ENCODE measurements at places on chromosomes 4 and X. TPM values are rescaled to one million over a fixed set of nuclear protein-coding genes. Genes with fewer than 3 reads are reported as not detected.

The PGAM4 gene
- not detected for total RNA-seq

The COL4A6 gene
- 0.09 TPM for total RNA-seq

The BEX1 gene
- 84.0 TPM for total RNA-seq

The GPR50 gene
- total RNA-seq: not detected

The NPY1R gene
- total RNA-seq: 12.8 TPM

The HMGN5 gene
- total RNA-seq: 2.0 TPM

The CRLF2 gene
- not detected for total RNA-seq

The VCX3B gene
- total RNA-seq: not detected

DNA sequence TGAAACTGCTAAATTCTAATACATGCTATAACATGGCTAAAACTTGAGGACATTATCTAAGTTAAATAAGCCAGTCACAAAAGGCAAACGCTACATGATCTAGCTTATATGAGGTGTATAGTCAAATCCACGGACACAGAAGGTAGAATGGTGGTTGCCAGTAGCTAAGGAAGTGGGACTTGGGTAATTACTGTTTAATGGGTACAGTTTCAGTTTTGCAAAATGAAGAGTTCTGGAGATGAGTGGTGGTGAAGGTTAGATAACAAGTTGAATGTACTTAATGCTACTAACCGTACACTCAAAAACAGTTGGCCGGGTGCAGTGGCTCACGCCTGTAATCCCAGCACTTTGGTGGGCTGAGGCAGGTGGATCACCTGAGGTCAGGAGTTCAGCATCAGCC is 644.5 kb upstream of the DIPK2B start:
- DNase-seq: no peak

GRCh38 chrX:133980832-133981588 is 4.4 kb downstream of the GPC3 start:
- DNase-seq: no peak

- DNase-seq: no peak
These were observed 314.2 kb upstream of the IGFBP7 start for GRCh38 chr4:57424232-57424897.

DNA sequence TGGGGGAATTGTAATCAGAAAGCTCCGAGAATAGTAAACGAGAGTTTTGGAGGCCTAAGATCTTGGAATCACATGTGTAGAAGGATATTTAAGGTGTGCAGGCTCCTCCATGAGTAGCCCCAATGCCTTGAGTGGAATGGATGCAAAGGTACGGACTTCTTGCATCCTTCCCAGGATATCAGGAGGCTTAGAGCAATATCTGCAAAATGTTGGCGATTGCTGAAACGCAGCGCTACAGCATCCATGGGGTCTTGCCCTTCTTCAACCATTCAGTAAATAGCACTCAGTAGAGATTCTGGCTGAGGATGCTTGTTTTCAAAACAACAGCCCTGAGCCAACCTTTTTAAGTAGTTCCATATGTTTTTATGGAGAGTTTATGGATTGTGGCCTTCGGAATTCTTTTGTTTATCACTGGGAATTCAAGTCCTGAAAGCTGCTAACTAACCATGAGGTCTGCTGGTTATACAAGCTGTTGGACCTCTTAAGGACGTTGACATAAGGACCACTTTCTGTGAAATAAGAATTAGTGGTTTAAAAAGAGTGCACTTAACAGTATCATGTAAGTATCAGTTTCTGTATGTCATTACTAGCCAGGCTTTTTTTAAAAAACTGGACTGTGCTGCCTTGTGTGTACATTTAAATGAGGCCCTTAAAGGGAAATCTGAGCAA is 228.8 kb upstream of the PGRMC2 start:
- DNase-seq: no peak

- no peak for DNase-seq
These were observed 14.5 kb downstream of the WDFY3 start for GRCh38 chr4:84952004-84952403.

GRCh38 chr4:138891631-138892031 is 124.0 kb upstream of the NOCT start:
- DNase-seq: no peak

GRCh38 chr4:38223306-38223705 is 263.1 kb downstream of the PTTG2 start:
- no peak for DNase-seq

DNA sequence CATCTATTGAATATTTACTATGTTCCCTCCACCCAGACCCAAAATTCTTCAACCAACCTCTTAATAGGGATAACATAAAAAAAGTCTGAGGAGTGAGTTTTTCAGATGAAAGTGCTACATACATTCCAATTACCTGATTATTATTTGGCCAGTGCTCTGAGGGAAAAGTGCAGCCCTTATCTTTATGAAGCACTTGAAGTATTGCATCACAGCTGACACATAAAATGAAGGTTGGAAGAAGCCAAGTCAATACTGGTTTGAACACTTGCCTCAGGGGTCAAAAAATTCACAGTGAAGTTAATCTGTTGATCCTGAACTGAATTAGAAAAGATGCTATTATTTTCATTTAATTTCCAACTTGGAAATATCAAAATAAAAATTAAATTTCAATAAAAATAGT is 498.9 kb downstream of the INPP4B start:
- DNase-seq: no peak

Measured in liver (tissue), 10 donors.